ENCODE measurements at places on chromosomes 12 and 14.
A peak's percentile ranks its signal among the peaks of the same experiment; 100 is the strongest.

GRCh38 chr12:57541717-57542116 lies 5.3 kb downstream of the DCTN2 start:
- DNase-seq, result no peak

DNA sequence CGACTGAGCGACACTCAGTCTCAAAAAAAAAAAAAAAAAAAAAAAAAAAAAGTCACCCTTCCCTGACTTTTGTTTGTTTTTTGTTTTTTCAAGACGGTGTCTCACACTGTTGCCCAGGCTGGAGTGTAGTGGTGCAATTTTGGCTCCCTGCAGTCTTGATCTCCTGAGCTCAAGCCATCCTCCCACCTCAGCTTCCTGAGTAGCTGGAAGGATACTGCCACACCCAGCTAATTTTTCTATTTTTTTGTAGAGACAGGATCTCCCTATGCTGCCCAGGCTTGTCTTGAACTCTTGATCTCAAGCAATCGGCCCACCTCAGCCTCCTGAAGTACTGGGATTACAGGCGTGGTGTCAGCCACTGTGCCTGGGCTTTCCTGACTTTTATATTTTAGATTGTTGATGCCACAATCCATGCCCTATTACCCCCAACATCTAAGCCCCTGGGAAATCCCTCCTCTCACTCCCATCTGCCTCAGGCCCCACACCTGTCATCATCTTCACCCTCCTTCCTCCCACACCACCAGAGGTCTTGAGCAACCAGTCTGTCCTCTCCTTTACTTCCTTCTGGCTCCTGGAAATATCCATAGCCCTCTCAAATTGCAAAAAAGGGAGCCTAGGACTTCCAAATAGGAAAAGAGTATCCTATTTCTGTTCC lies 7.8 kb downstream of the IKZF4 start:
- DNase-seq, result no peak

DNA sequence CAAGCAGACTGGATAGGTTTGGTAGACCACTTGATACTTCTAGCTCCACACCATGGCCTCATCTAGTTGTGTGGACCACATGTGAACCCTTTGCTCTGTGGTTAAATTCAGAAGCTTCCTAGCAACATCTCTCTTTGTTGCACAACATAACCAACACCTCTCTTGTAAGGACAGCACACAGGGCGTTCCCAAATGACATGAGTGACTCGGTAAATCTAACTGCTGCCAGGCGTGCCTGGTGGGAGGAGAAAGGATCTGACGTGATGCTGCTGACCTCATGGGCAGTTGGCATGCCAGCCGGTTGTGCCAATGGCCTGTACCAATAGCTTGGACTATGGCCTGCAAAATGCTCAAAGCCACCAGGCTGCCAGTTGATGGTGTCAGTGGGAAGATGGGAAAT lies 93.8 kb downstream of the CPSF2 start:
- no peak for DNase-seq

DNA sequence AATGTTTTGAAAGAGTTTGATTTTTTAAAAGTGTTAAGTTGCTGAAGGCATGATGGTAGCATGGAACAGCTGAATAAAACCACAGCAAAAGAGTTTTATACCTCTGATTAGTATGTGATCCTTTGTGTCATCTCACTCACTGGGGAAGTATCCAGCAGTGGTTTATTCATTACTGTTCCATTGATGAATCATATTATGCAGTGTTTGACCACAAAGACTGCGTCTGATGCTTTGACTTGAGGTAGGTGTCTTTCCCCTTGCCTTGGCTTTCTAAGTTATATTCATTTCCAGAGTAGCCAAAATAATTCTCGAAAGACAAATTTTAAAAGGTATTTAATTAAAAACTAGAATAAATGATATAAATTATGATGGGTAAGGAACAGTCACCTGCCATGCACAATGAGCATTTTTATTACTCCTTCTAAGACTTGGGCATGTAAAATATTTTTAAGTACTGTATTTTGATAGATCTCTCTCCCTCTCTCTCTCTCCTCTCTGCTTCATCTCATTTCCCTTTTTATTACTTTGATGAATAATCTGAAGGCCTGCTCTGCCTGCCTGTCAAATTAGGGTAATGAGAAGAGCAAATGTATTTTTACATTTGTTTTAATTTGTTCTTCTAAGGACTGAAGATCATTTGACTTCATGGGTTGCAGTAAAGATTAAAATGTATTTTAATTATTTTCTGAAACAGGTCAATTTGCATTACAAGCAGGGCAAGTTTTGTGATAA lies 164.9 kb downstream of the NAV3 start:
- no peak for DNase-seq

GRCh38 chr12:125399489-125399888 lies 334.3 kb downstream of the AACS start:
- no peak for DNase-seq

DNA sequence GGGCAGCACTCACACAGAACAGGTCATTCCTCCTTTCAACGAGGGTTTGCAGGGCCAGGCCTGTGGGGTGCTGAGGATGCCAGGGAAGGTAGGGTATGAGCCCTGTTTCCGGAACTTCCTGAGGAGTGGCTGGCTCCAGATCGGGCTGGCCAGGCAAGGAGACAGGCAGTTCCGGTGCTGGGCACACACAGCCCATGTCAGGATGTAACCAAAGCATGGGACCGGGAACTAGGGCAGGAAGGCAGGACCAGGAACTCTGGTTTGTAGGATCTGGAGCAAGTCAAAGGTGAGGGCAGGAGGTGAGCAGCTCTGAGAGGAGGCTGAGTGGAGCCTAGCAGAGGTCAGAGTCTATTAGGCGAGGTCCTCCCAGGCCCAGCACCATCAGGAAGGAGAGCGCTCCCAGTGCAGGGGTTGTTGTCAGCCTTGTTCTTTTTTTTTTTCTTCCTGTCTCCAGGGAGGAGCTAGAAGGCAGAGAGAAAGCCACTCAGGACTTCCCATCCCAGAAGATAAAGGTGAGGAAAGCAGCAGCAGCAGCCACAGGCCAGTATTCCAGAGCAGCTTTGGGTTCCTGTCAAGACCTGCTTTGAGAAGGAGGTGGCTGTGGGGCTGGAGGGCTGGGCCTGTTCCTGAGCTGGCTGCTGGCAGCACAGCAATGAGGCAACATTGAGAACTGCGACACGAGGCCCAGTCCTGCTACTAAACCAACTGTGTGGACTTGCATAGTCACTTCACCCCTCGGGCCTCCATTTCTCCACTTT lies 49.0 kb upstream of the PTGR2 start:
- no peak for DNase-seq

GRCh38 chr14:90733139-90733808 lies 83.0 kb downstream of the TTC7B start:
- no peak for DNase-seq

GRCh38 chr14:61256826-61257468 lies 24.2 kb downstream of the TMEM30B start:
- no peak for DNase-seq

DNA sequence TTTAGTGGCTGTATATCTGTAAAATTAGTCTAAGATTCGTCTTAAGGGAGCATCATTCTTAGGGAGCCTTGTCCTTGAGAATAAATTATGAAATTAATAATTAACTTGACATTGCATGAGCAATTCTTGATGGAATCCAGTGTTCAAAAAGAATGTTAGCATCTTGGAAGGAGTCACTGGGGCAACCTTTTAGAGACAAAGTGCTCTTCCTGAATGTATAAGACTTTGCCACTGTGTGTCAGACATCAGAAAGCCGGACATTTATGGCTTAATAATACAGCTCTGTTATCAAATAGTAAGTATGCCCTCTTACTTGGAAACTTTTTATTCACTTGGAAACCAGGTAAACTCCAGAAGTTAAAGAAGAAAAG lies 83.3 kb downstream of the CCER1 start:
- no peak for DNase-seq

- DNase-seq, result peak; percentile 87
Observed at GRCh38 chr12:44015333-44015941, 179.6 kb downstream of the TMEM117 start.

DNA sequence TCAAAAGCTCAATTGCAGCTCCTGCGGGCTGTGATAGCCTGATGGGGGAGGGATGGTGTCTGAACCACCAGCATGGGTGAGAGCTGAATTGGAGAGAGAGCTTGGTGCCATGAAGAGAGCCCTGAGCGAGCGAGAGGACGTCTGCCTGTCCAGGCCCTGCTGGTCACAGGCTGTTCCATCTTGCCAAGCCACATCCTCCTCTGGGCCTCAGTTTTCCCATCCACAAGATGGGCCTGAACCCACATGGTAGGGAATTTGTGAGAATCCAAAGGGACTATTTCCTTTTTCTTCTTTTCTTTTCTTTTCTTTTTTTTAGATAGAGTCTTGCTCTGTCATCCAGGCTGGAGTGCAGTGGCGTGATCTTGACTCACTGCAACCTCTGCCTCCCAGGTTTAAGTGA lies 276.4 kb downstream of the VRK1 start:
- DNase-seq, result no peak

Measured in NCI-H1417 (cell line).